ENCODE measurements at places on chromosomes 12 and 14.

- no peak for DNase-seq
These were observed 26.5 kb downstream of the PACS2 start for GRCh38 chr14:105340821-105341733.

GRCh38 chr12:70122804-70123203 is 120.4 kb upstream of the CNOT2 start:
- no peak for DNase-seq

DNA sequence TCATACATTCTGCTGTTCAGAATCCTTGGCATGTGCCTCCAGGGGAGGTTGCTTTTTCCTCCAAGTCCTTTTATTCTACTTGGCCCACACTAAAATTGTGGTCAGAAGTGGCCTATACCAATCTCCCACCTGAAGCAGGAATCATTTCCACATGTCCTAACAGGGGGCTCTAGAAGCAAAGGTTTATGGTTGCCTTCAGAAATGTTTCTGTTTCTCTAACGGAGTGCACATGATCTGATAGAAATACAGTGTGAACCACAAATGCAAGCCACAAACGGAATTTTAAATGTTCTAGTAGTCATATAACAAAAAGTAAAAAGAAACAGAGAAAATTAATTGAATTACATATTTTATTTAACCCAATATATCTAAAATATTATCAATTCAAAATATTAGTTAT is 4.0 kb downstream of the PTGER2 start:
- DNase-seq, result no peak

GRCh38 chr12:120159509-120160237 is 34.8 kb downstream of the GCN1 start:
- no peak for DNase-seq

GRCh38 chr12:29150462-29150861 is 1.4 kb downstream of the FAR2 start:
- no peak for DNase-seq

DNA sequence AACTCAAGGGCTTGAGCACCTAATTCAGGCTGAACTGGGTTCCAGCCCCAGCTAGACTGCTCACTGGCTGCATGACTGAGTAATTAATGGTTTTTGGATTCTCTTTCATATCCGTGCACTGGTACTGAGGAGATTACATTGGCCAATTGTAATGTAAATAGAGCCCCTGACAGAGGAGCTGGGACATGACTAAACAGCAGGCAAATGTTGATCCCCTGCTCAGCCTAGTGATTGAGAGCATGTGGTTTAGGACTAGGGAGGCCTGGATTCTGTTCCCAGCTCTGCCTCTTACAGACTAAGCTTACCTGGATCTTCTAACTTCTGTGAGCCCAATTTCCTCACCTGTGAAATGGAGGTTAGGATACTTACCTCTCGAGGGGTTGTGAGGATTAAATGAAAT is 204.3 kb downstream of the ESR2 start:
- DNase-seq, result no peak

DNA sequence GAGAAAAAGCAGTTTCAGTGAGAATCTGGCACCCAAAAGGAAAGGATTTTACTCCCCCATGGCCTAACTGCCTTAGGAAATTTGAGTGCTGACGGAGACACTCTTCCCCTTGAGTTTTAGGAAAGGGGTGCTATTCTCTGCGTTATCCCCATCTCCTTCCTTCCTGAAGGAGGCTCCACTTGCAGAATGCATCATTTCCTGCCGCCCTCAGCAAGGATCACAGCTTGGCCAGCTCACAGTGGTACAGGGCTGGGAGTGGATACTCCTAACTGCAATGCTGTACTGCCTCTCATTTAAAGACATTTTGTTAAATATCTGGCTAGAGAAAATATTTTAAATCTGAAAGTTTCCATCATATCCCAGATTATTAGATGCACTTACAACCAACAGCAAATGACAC is 33.0 kb downstream of the RDH12 start:
- DNase-seq, result no peak

DNA sequence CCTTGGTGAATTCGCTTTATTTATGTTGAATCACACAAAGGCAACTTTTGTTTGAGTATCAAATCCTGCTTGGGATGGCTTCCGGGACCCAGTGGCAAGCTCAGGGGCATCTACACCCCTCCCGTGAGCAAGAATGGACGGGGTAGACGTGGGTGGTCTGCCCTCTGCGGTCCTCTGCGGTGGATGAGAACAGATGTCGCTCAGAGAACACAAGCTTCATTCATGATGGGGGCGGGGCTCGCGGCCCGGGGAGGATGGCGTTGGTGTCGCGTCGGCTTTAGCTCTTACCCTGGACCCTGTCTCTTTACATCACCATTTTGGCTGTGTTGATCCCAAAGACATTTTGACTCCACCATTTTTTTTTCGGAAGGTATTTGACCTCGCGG is 158.5 kb upstream of the RTL1 start:
- no peak for DNase-seq

- DNase-seq, result no peak
These were observed 136.7 kb downstream of the GPR135 start for GRCh38 chr14:59328454-59328853.

Measured in stimulated activated CD8-positive, alpha-beta memory T cell treated with anti-CD3 and anti-CD28 coated beads, Interleukin-4, amount 100 ng/mL, for 24 hours (primary cell).